ENCODE measurements at places on chromosomes 6 and 20.

DNA sequence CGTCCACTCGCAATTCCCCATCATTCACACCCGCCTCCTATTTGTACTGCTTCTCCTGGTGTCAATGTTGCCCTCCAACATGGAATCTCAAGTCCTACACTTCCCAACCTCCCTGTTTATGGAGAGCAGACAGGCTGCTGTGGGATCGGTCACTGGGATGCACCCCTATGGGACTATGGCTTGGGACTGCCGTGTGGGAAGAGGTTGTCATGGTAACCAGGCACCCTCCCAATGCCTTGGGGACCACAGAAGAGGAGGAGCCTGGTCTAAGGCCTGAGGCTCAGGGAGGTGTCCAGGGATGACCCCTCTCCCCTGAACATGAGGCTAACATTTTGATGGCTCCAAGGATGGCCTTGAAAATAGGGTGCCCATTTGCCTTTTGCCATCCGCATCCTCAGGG, 116.6 kb upstream of the CST7 start:
- DNase-seq, result no peak

GRCh38 chr6:24919056-24919892, 16.5 kb downstream of the RIPOR2 start:
- DNase-seq, result no peak

- DNase-seq, result no peak
These were observed 95.6 kb downstream of the SNX5 start for GRCh38 chr20:17872959-17873358.

GRCh38 chr6:122400121-122400450, 634 bp downstream of the HSF2 start:
- no peak for DNase-seq

GRCh38 chr20:2888224-2888955, 15.1 kb downstream of the PTPRA start:
- DNase-seq, result no peak

DNA sequence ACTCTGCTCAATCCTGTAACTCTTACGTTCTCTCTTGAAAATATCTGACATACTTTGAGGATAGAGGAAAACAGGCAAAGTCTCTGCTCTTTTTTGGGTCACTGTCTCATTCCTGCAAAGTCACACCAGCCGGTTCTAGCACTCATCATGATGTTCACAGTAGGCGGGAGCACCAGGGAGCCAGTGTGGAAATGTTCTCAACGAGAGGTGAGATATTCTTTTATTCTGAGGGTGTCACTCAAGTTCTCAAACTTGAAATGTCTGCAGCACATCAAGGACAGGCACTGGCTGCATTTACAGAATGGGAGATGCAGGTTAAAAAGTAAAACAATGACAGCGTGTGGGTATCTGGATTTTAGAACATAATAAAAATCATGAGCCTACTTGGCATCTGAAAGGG, 714.7 kb downstream of the QKI start:
- DNase-seq, result no peak

DNA sequence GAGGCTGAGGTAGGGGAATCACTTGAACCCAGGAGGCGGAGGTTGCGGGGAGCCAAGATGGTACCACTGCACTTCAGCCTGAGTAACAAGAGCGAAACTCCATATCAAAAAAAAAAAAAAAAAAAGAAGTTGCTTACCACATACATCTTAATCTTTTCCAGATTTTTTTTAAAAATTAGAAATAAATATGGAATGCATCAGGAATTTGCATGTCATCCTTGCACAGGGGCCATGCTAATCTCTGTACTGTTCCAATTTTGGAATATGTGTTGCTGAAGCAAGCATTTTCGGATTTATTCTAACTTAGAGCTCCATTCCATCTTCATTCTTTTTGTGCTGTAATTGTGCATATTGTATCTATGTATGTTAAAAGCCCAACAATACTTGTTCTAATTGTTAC, 62.5 kb downstream of the TRPC4AP start:
- no peak for DNase-seq

DNA sequence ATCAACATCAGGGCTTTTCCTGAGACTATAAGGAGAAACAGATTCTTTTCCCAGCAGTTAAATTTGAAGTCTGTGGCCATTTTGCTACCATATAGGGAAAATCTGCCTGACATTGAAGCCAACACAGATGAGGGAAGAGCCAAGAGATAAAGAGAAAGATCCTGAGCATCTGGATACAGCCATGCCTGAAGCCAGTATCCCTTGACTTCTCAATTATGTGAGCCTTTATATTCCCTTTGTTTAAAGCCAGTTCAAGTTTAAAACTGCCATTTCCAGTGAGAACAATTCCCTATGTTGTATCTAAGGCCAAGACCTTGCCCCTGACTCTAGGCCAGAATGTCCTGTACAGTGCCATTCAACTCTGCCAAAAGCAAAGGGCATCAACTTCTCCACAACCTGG, 3.8 kb upstream of the NRSN2 start:
- DNase-seq, result no peak

DNA sequence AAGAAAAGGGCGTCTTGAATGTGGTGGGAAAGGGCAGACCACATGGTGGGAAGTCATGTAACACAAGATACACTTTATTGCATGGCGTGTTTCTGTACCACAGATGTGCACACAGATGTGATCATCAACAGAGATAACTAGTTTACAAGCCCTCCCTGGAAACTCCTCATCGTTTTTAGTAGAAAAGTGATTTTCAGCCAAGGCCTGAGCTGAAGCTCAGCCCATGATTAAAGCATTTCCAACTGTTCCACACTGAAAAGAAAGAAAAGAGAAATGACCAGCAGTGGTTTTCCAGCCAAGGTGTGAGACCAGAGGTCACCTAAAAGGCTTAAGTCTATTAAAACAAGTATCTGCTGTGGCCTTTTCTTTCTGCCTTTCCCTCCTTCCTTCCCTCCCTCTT, 463.9 kb upstream of the JAG1 start:
- no peak for DNase-seq

DNA sequence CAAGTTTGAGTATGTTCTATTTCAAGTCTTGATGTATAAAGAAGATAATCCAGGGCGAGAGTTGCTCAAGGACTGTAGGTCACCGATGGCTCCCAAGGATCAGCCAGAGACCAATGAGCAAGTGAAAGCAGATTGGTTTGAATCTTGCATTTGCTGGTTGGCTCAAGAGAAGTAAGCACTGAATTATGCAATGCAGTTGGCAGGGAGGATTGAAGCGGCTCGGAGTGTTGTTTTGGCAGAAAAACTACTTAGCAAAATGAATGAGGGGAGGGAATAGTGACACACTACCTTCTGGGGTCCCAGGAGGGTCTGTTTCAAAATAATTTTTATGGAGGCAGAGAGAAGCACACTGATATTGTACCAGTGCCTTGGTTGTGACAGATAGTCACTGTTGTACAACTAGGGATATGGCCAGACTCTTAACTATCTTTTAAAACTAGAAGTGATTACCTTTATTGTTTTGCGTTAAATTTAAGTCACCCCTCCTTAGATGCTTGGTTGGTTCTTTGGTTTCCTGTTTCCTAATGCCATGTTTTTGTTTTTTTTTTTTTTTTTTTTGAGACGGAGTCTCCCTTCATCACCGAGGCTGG, 15.7 kb downstream of the SASH1 start:
- peak; percentile 52 for DNase-seq

DNA sequence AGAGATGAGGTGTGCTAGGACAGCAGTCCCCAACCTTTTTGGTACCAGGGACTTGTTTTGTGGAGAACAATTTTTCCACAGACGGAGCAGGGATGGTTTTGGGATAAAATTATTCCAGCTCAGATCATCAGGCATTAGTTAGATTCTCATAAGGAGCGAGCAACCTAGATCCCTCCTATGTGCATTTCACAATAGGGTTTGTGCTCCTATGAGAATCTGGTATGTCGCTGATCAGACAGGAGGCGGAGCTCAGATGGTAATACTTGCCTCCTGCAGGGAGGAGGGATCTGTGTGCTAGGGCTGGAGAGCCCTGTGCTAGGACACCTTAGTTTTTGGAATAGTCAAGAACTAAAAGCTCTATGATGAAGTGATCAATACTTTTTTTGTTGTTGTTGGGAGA, 2.5 kb downstream of the SMIM13 start:
- DNase-seq, result peak; percentile 38
